Aorta (tissue), 5 donors: ENCODE measurements at places on chromosomes 6 and 20. TPM values are rescaled to one million over a fixed set of nuclear protein-coding genes. Genes with fewer than 3 reads are reported as not detected.

GSTA1 gene
- not detected for total RNA-seq

LZTS3 gene
- total RNA-seq: 9.9 TPM

CD109 gene
- 29.8 TPM for total RNA-seq

FAM120B gene
- 30.2 TPM for total RNA-seq

DPPA5 gene
- not detected for total RNA-seq

RHAG gene
- not detected for total RNA-seq

LY6G6D gene
- not detected for total RNA-seq

HLA-DRB5 gene
- 91.1 TPM for total RNA-seq

PCNA gene
- 20.1 TPM for total RNA-seq

MRPS26 gene
- total RNA-seq: 19.6 TPM

HLA-DMB gene
- total RNA-seq: 20.1 TPM

- no peak overlapping the region for H3K4me3 ChIP-seq
- no peak for DNase-seq
- H3K27me3 ChIP-seq: no peaks in the 10 kb centered on the region
- no peaks in the 10 kb centered on the region for H3K36me3 ChIP-seq
Measured at GRCh38 chr6:155916846-155917624, 461.4 kb upstream of the NOX3 start.

DNA sequence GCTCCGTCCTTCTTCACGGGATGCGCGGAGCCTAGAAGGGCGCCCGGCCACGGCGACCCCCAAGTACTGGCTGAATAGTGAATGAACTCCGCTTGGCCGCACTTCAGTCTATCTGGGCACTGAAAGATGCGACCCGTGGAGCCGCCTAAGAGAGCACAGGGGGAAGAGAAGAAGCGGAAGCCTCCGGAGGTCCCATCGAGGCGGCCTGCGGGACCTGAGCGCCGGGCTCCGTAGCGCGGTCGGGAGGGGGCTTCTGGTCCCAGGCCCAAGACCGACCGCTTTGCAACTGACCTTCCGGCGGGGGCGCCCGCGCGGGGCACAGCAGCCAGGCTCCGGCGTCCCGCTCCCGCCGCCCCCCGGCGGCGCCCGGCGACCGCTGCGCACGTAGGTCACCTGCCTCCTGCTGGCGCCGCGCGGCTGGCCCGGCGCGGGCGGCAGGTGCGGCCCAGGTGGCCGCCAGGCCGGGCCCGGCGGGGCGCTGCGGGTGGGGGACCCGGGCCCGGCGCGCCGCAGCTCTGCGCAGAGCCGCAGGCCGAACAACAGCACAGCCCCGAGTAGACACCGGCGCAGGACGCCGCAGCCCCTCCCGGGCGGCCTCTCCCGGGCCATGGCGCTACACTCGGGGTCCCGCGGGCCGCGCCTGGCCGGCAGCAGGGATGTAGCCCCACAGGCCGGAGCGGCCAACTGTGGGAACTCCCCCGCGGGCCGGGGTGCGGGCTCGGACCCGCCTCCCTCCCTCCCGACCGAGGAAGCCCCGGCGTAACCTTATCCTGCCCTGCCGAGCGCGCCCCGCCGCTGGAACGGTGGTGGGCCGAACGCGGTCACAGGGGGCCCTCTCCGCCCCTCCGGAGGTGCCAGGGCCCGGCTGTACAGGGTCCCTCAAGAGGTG lies at the start of gene METTL24:
Gene METTL24, minus strand, starts transcription at position 686 of the 889 bp plus-strand sequence. Its CDS starts 77 bp downstream, at position 609.
- DNase-seq: peak; percentile 55
- H3K4me3 ChIP-seq: peak within 1 kb of the TSS; percentile 58
- H3K27ac ChIP-seq: peak within 1 kb of the TSS; percentile 97
- H3K36me3 ChIP-seq: no peaks in the 10 kb centered on the region
- H3K27me3 ChIP-seq: no peaks in the 10 kb centered on the region

DNA sequence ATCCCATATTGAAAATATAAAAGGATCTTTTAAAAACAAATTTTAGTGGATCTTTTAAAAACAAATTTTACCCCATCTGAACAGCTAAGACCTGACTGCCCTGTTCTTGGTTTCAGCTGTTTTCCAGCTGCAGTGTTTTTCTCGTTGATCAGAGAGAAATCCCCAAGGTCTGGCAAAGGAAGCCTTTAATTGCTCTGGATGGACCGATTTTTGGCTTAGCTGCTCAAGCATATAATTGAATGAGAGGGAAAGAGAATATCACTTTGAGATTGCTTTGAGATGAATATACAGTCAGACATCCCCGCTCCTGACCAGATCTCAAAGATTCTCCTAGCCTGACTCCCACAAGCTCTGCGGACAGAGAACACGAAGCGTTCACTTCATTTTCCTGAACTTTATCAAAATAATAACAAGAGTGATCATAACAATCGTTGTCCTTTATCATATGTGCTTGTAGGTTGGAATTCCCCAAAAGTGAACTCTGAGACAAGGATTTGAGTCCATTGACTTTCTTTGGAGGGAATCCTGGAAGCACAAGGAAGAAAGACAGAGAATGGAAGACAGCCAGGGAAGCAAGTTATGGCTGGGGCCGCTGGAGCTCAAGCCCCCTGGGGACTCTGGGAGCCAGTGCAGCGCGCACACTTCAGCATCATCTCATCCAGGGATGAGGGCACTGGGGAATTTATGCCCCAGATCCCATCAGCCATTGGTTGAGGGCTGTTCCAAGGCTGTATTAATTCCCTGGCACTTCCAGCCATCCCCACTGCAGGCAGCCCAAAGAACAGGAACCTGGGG lies 101.3 kb downstream of the SNX5 start:
- H3K4me1 ChIP-seq: no peaks in the 10 kb centered on the region
- no peaks in the 10 kb centered on the region for H3K36me3 ChIP-seq
- no peak for DNase-seq
- H3K27me3 ChIP-seq: no peaks in the 10 kb centered on the region
- no peak overlapping the region for H3K4me3 ChIP-seq
- no peak overlapping the region for H3K27ac ChIP-seq

GRCh38 chr20:43955062-43955749 lies 40.6 kb downstream of the TOX2 start:
- H3K27me3 ChIP-seq: no peaks in the 10 kb centered on the region
- peaks cover 5% of the 10 kb centered on the region for H3K4me1 ChIP-seq
- H3K4me3 ChIP-seq: no peak overlapping the region
- peak overlapping the region; percentile 47 for H3K27ac ChIP-seq

DNA sequence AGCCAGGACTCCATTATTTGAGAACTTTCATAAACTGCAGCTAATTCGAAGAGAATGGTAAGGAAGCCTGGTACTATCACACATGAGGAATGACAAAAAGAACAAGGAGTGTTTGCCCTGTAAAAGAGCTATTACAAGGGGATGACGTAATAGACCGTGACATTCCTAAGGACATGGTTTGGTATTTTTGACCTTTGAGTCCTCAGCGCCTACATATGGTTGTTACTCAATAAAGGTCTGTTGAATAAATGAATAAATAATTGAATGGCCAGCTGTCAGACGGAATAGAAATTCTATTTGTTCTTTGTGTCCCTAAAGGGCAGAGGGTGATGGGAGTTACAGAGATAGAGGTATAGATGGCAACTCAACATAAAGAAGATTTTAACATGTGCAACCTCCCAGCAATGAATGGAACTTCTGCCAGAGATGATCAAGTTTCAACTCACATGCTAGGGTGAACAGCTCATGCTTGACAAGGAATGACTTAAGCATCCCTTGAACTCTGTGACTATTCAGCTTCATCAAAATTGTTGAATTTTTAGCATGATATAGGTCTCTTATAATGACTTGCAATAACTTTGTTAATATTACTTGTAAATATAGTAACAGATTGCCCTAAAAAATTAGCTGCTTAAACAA lies 115.4 kb downstream of the TENT5A start:
- H3K36me3 ChIP-seq: no peaks in the 10 kb centered on the region
- no peak overlapping the region for H3K27ac ChIP-seq
- no peak for DNase-seq
- no peaks in the 10 kb centered on the region for H3K27me3 ChIP-seq
- H3K4me1 ChIP-seq: no peaks in the 10 kb centered on the region

- H3K36me3 ChIP-seq: no peaks in the 10 kb centered on the region
- H3K4me1 ChIP-seq: peaks cover 7% of the 10 kb centered on the region
- no peak overlapping the region for H3K27ac ChIP-seq
Measured at GRCh38 chr6:16412982-16413381, 174.6 kb downstream of the GMPR start.

DNA sequence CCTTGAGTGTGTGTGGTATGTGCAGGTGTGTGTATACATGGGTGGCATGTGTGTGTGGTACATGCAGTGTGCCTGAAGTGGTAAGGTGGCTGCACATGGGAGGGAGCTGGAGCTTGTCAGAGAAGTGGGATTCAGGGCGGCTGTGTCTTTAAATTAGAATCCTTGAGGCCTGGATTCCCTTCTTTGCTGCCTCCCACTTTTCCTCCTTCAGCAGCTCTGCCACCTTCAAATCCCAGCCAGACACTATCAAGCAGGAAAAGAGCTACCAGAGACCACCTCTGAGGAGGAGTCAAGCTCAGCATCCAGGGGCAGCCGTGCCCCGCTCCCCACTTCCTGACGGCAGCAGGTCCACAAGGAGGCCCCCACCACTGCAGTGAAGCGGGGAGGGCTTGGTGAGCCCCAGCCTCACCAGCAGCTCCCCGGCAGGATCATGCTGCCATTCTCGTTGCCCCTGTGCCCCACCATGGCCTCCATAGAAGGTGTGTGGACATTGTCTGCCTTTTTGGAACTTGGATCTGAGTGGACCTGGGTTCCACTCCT lies 131.0 kb upstream of the MLN start:
- H3K36me3 ChIP-seq: no peaks in the 10 kb centered on the region
- no peak for DNase-seq
- no peaks in the 10 kb centered on the region for H3K4me1 ChIP-seq

DNA sequence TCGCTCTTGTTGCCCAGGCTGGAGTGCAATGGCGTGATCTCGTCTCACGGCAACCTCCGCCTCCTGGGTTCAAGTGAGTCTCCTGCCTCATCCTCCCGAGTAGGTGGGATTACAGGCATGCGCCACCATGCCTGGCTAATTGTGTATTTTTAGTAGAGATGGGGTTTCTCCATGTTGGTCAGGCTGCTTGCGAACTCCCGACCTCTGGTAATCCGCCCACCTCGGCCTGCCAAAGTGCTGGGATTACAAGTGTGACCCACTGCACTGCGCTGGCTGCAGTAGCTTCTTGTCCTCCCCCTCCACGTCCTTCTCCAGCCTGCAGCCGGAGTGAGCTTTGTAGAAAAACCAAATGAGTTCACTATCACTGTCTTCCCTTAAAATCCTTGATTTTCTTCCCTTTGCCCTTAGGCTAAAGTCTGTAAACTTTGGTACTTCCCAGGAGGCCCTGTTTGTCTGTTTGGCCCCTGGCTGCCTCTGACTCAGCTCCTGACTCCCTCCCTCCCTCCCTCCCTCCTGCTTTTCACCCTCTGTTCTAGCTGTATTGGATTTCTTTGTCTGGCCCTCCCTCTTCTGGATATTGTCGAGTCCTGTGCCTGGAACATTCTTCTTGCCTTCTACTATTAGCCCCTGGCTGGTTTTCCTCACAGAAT lies 12.9 kb downstream of the PARD6B start:
- H3K36me3 ChIP-seq: no peaks in the 10 kb centered on the region
- H3K4me1 ChIP-seq: no peaks in the 10 kb centered on the region

DNA sequence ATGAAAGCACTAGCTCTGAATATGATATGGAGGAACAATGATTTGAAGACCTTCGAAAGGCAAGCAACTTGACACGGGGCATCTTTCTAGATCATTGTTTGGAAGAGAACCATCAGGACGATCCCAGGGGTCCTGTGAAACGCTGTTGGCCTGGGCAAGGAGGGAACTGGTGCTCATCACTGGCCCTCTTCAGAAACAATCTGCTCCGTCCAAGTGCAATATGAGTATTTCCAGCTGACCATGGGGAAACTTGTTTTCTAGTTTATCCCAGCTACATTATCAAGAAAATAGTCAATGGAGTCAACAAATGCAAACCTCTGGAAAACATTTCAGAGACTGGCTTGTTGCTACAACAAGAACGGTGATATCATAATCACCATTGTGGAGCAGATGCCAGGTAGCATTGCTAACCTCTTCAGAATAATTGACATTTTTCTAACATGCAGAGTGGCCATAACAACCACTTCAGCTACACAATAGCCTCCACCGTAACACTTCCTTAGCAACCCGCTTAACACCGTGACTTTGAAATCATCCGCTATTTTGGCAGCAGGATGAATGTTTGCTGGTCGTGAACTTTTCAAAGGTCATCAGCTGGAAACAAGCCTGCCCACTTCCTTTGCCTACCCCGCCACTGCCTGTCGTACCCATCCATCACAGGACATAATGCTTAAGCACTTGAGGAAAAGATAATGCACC lies 112.0 kb upstream of the PDE10A start:
- no peak for DNase-seq
- H3K4me3 ChIP-seq: no peak overlapping the region
- no peak overlapping the region for H3K27ac ChIP-seq
- no peaks in the 10 kb centered on the region for H3K36me3 ChIP-seq
- H3K27me3 ChIP-seq: no peaks in the 10 kb centered on the region

GRCh38 chr6:154703124-154703523 lies 30.1 kb upstream of the SCAF8 start:
- no peaks in the 10 kb centered on the region for H3K4me1 ChIP-seq
- no peaks in the 10 kb centered on the region for H3K36me3 ChIP-seq
- no peak for DNase-seq
- no peak overlapping the region for H3K4me3 ChIP-seq
- H3K27ac ChIP-seq: no peak overlapping the region

DNA sequence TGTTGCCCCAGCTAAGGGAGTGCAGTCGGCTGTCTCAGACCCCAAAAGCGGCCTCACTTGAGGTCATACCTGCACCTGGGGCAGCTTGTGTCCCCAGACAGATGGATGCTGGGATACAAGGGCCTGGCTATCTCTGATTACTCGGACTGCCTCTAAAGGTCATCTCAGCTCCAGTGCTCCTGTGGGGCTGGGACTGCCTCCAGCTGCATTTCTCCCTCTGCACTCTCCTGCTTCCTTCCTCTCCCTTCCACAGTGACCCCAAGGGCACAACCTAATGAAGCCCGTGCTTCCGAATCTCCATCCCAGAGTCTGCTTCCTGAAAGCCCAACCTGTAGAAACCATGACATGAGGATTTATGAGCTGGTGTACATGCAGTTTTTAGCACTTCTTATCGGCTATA lies 22.8 kb upstream of the OCSTAMP start:
- no peaks in the 10 kb centered on the region for H3K4me1 ChIP-seq
- H3K27ac ChIP-seq: no peak overlapping the region
- no peak for DNase-seq

GRCh38 chr6:118669561-118669960 lies 18.2 kb upstream of the CEP85L start:
- H3K27me3 ChIP-seq: no peaks in the 10 kb centered on the region
- no peaks in the 10 kb centered on the region for H3K36me3 ChIP-seq
- no peak overlapping the region for H3K27ac ChIP-seq
- no peak overlapping the region for H3K4me3 ChIP-seq
- no peaks in the 10 kb centered on the region for H3K4me1 ChIP-seq

DNA sequence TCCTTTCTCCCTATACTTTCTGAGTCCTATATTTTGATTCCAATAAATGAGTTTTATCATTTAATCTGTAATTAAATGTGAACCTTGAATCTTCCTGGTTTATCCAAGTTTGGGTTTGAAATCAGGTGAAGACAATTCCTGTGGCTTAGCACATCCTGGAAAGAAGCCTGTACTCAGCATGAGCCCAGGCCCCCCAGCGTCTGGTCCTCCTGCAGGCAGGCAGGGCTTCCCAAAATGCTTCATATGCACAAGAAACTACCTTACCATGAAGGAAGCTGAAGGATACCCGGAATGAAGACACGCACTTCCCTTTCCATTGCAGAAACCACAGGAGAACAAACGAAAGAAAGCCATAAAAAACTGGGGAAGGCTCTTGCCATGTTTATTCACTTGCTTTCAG lies 157.4 kb upstream of the PDE10A start:
- no peaks in the 10 kb centered on the region for H3K36me3 ChIP-seq
- H3K4me1 ChIP-seq: no peaks in the 10 kb centered on the region
- no peak for DNase-seq
- H3K27me3 ChIP-seq: no peaks in the 10 kb centered on the region
- no peak overlapping the region for H3K4me3 ChIP-seq
- no peak overlapping the region for H3K27ac ChIP-seq
